ENCODE measurements at places on chromosomes 5 and 9. TPM values are rescaled to one million over a fixed set of nuclear protein-coding genes. Genes with fewer than 3 reads are reported as not detected.

DNA sequence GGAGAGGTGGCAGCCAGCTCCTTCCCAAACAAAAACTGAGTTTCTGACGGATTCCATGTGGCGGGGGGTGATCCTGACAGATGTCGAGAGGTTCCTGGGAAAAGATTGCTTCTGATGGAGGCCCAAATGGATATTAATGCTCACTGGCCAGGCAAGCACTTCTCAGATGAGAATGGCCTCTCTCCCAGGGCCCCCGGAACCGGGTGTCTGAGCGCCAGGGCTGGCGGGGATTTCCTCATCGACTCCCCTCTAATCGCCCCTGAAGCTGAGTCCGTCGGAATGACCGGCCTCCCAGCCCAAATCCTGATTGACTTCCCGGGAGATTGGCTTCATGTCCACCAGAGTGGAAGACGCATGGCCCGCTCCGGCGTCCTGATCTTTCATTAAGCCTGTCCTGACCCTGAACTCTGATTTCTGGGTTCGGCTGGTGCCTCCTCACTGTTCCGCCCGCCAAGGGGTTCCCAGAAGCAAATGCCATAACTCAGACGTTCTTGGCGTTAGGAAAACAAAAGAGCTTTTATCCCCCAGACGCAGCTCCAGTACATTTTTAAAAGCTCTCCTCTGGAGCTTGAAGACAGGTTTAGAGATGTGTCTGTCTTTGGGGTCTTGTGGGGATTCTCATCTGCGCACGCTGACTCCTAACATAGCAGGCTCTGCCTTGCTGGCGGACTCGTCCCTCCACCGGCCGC, 17.6 kb downstream of the FIBCD1 start:
- DNase-seq, result no peak
- H3K36me3 ChIP-seq, result no peaks in the 10 kb centered on the region
- no peak overlapping the region for H3K27ac ChIP-seq
- H3K27me3 ChIP-seq, result peaks cover 22% of the 10 kb centered on the region
- no peak overlapping the region for H3K4me3 ChIP-seq

DNA sequence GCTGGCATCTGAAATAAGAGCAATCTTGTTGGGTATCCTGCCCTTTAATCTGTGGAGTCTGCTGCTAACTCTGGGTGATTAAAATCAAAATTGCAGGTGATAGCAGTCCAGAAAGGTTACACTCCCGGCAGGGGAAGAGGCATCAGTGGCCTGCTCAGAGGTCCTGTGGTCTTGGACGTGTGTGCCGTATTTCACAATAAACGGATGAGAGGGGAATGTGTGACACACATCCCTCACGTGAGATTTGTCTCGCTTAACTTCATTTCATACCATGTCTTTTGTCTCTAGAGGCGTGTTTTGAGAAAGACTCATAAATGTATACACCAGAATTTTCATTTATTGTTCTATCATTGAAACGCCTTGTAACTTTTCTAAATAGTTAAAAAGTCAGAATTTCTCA, 36.6 kb downstream of the FAM240B start:
- H3K27ac ChIP-seq, result no peak overlapping the region
- H3K36me3 ChIP-seq, result no peaks in the 10 kb centered on the region

- H3K27ac ChIP-seq, result no peak overlapping the region
- no peak for DNase-seq
- H3K4me1 ChIP-seq, result peaks cover 19% of the 10 kb centered on the region
- no peak overlapping the region for H3K4me3 ChIP-seq
- no peaks in the 10 kb centered on the region for H3K27me3 ChIP-seq
- no peaks in the 10 kb centered on the region for H3K36me3 ChIP-seq
Observed at GRCh38 chr9:136529516-136530460, 16.1 kb downstream of the NOTCH1 start.

GRCh38 chr9:86943201-86944113, 3.8 kb downstream of the GAS1 start:
- H3K4me3 ChIP-seq, result peak overlapping the region; percentile 96
- H3K4me1 ChIP-seq, result peaks cover 31% of the 10 kb centered on the region
- H3K27me3 ChIP-seq, result peaks cover 48% of the 10 kb centered on the region
- H3K36me3 ChIP-seq, result peaks cover 11% of the 10 kb centered on the region
- DNase-seq, result no peak

DNA sequence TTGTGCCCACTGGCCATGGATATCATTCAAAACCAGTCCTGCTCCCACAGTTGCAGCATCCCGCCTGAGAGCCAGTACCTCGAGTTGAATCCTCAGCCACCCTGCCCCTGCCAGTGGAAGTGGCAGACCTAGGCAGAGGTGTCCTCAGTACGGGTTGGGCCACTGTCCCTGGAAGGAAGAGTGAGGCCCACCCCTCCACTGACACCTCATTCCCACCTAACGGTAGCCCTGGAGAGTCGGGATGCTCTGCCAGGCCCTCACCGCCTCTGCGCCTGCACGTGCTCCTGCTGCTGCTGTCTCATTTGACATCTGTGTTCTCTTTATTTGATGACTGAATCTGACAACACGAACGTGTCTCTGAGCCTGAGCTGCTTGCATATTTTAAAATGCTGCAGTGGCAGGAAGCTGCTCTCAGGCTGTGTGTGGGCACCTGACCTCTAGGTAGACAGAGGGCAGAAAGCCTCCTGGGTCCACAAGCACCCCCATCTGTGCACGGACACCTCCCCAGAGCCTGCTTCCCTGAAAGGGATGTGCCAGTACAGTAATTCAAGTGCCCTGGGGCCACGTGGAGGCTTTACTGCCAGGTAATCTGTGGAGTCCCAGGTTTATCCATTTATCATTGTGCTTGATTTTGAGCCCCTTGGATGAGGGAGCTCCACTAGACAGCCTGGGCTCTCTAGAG, 194.7 kb downstream of the CACNA1B start:
- no peak overlapping the region for H3K27ac ChIP-seq
- H3K4me3 ChIP-seq, result no peak overlapping the region
- DNase-seq, result peak; percentile 48

- H3K4me1 ChIP-seq, result no peaks in the 10 kb centered on the region
- no peaks in the 10 kb centered on the region for H3K27me3 ChIP-seq
- H3K4me3 ChIP-seq, result no peak overlapping the region
- no peak overlapping the region for H3K27ac ChIP-seq
- no peaks in the 10 kb centered on the region for H3K36me3 ChIP-seq
- no peak for DNase-seq
Observed at GRCh38 chr5:106843812-106844416, 826.8 kb downstream of the EFNA5 start.

GRCh38 chr9:5786370-5787127, 46.4 kb downstream of the ERMP1 start:
- H3K36me3 ChIP-seq, result peaks cover 53% of the 10 kb centered on the region
- no peaks in the 10 kb centered on the region for H3K4me1 ChIP-seq
- no peaks in the 10 kb centered on the region for H3K27me3 ChIP-seq
- no peak overlapping the region for H3K27ac ChIP-seq
- H3K4me3 ChIP-seq, result no peak overlapping the region

DNA sequence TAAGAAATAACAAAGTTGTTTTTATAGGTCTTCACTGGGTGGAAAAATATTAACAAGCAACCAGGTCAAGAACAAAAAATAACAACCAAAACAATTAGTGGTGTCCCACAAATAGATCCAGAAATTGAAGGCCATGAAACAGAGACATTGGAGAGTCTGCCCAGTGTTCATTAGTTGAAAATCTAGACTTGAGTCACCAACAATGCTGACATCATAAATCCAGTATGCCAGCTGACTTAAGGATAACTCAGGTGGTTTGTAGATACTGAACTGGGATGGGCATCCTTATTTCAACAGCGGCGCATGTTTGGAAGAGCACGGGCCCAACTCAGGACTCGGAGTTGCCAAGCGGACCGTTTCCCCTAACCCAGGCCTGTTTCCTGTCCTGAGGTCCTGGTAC, 80.7 kb upstream of the TNFAIP8 start:
- peaks cover 15% of the 10 kb centered on the region for H3K4me1 ChIP-seq
- no peak overlapping the region for H3K4me3 ChIP-seq
- H3K27ac ChIP-seq, result no peak overlapping the region
- no peak for DNase-seq
- no peaks in the 10 kb centered on the region for H3K36me3 ChIP-seq

DNA sequence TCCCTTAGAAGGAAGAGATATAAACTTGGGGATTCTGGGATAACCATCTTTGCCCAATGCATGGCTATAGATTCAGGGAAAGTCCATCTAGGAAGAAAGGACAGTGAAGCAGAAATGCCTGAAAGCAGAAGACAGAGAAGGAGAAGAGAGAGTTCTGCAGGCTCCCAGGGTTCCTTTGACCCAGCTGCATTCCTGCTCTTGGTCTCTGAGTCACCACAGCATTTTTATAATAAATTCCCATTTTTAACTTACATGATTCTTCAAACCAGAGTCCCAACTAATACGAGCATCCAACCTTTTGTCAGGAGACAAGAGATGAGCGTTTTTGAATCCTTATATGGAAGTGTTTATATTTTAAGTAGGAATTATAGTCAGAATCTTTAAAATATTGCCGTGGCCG, 12.0 kb upstream of the AOPEP start:
- H3K27me3 ChIP-seq, result peaks cover 8% of the 10 kb centered on the region
- DNase-seq, result no peak
- no peaks in the 10 kb centered on the region for H3K36me3 ChIP-seq
- H3K4me3 ChIP-seq, result no peak overlapping the region

DNA sequence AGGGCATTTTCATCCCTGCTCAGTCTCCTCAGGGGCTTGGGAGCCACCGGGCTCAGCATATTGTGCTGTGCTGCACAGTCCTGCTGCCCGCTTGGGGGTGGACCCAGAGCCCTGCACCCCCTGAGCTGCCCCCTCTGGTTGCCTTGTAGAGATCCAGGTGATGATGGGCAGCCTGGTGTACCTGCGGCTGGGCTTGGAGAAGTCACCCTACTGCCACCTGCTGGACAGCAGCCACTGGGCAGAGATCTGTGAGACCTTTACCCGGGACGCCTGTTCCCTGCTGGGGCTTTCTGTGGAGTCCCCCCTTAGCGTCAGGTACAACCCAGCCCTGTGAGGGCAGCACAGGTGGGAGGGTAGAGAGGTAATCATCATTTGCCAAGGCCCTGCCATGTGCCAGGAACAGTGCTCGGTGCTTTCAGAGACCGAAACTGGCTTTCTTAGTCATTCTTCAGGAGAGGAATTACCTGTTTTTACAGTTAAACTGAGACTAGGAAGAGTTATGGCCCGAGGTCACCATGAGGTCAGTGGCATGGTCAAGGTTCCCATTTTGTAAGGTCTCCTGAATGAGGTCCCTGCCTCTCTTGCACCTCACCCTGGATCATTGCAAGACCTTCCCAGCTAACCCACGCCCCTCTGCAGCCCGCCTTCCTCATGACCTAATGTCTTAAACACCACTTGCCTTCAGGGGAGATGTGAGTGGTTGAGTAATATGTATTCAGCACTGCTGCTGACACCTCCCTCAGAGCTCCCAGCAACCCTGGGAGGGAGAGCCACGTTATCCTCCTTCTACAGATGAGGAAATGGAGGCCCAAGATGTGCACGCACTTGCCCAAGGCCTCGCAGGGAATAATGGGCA, 7.5 kb downstream of the NHP2 start:
- DNase-seq, result no peak
- no peaks in the 10 kb centered on the region for H3K27me3 ChIP-seq

- peaks cover 19% of the 10 kb centered on the region for H3K4me1 ChIP-seq
- H3K27ac ChIP-seq, result no peak overlapping the region
- no peak for DNase-seq
- H3K27me3 ChIP-seq, result no peaks in the 10 kb centered on the region
Observed at GRCh38 chr5:17127743-17128231, 89.6 kb upstream of the BASP1 start.

- no peak overlapping the region for H3K27ac ChIP-seq
- H3K27me3 ChIP-seq, result no peaks in the 10 kb centered on the region
- H3K4me1 ChIP-seq, result no peaks in the 10 kb centered on the region
- no peak for DNase-seq
- H3K36me3 ChIP-seq, result no peaks in the 10 kb centered on the region
- no peak overlapping the region for H3K4me3 ChIP-seq
Observed at GRCh38 chr5:5542654-5543053, 120.2 kb downstream of the ICE1 start.

DNA sequence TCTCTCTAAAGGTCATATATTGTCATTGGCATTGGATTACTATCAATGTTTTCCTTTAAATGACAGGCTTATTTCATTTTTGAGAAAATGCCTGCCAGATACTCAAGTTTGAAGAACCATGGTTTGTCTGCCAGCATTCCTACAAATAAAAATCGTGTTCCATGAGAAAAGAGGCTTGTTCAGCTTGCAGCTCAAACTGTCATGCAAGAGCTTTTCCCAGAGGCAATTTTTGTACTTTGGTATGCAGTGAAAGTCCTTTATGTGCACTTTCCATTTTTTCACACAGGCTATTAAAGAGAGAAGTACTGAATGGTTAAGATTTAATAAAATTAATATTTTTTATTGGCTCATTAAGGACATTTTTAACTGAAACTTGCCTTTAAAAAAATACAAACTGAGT, 110.4 kb downstream of the FBXO4 start:
- no peaks in the 10 kb centered on the region for H3K36me3 ChIP-seq
- DNase-seq, result no peak
- H3K4me3 ChIP-seq, result no peak overlapping the region
- H3K4me1 ChIP-seq, result no peaks in the 10 kb centered on the region

DNA sequence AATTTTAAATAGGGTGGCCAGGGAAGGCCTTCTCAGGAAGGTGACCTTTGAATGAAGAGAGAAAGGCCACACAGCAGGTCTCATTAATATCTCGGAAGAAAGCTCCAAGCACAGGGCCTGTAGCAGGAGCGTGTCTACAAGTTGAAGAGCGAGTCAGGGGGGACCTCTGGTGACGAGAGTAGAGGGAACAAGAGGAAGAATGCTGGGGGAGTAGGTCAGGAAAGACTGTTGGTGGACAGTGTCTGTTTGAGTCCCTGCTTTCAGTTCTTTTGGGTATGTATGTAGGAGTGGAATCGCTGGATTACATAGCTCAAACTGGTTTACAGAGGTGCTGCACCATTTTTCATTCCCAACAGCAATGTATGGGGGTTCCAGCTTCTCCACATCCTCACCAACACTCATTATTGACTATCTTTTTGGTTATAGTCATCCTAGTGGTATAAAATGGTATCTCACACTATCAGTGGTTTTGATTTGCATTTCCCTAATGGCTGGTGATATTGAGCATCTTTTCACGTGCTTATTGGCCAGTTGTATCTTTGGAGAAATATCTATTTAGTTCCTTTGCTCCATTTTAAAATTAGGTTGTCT, 55.8 kb downstream of the NUP214 start:
- peaks cover 10% of the 10 kb centered on the region for H3K36me3 ChIP-seq
- no peaks in the 10 kb centered on the region for H3K27me3 ChIP-seq
- H3K27ac ChIP-seq, result no peak overlapping the region
- no peaks in the 10 kb centered on the region for H3K4me1 ChIP-seq
- no peak for DNase-seq

PRUNE2 gene
- total RNA-seq, result 3.3 TPM

TRAPPC13 gene
- total RNA-seq, result 18.0 TPM

CDC23 gene
- total RNA-seq, result 40.2 TPM

GPR150 gene
- total RNA-seq, result not detected

LCN6 gene
- not detected for total RNA-seq

GALNT12 gene
- 25.8 TPM for total RNA-seq
